ENCODE measurements at places on chromosomes 3 and 15.

DNA sequence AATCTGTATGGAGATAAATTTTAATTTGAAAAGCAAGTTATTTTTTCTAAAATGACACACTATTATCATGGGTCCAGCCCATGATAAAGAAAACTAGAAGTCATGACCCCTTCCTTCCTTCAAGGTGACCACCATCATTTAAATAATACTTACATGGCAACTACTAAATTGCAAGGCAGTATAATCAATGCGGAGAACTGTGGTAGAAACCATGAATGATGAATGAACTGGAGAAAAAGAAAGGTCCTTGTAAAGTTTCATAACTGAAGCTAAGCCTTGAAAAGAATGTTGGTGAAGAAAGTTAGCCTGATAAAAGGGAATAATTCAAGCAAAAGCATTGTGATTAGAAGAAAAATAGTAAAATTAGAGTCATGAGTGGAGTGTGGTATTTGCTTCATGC lies 222.9 kb upstream of the TBC1D5 start:
- DNase-seq = no peak

GRCh38 chr15:53837263-53837662 lies 77.8 kb upstream of the WDR72 start:
- DNase-seq = no peak

DNA sequence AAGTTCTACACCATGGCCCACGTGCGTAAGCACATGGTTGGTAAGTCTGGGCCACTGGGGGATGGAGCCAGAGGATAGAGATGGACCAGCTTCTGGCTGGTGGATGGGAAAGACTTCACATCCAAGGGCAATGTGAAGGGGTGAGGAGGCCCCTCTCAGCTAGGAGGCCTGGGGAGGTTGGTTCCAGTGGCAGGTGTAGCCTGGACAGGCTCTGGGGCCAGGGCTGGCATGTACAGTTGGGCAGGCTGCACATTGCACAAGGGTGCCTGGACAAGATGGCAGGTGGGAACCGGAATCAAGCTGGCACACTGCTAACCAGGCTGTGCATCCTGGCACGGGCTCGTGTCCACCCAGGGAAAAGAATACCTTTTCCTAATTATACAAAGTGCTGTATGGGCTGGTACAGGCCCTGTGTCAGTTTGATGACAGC lies 8.1 kb downstream of the ZBTB47 start:
- DNase-seq = no peak

- DNase-seq = no peak
Observed at GRCh38 chr15:99744142-99744541, 10.9 kb upstream of the LYSMD4 start.

GRCh38 chr3:169668072-169668956 lies 4.8 kb upstream of the MECOM start:
- no peak for DNase-seq

DNA sequence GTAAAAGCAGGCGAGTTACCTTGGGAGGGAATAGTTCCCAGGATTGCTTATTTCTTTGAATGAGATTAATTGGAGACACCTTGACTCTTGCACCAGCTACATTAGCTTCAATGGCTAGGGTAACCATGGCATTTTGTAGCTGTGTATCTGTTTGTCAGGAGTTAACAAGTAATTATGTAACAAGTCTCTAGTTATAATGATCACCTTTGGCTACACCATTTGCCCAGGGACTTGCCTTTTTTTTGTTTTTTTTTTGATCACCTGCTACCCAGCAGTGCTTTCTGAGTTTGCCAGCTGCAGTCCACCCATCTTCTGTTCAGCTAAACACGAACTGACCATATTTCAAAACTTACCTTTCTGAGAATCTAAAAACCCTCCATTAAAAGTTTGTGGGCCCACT lies 2.2 kb downstream of the MED12L start:
- DNase-seq = no peak

- no peak for DNase-seq
Observed at GRCh38 chr3:125670945-125671344, 75.6 kb upstream of the OSBPL11 start.

DNA sequence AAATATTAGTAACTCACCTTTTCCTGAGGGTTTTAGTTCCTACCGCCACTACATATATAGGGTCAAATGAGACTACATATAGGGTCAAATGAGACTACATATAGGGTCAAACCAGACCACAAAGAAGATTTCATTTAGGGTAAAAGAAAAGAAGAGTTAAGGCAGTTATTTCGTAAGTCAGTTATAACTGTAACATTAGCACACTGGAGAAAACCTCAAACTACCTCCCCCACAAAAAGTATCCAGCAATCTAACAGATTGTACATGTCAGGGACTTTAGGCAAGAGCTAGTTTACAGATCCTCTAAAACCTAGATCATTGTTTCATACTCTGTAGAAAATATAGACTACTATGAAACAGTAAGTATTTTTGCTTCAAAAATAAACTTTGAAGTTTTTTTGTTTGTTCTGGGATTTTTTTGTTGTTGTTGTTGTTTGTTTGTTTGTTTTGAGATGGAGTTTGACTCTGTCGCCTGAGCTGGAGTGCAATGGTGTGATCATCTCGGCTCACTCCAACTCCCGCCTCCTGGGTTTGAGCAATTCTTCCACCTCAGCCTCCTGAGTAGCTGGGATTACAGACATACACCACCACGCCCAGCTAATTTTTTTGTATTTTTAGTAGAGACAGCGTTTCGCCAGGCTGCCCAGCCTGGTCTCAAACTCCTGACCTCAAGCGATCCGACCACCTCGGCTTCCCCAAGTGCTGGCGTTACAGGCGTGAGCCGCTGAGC lies 92.4 kb upstream of the CGNL1 start:
- no peak for DNase-seq

GRCh38 chr15:35311615-35312014 lies 226.5 kb upstream of the NANOGP8 start:
- DNase-seq = no peak

DNA sequence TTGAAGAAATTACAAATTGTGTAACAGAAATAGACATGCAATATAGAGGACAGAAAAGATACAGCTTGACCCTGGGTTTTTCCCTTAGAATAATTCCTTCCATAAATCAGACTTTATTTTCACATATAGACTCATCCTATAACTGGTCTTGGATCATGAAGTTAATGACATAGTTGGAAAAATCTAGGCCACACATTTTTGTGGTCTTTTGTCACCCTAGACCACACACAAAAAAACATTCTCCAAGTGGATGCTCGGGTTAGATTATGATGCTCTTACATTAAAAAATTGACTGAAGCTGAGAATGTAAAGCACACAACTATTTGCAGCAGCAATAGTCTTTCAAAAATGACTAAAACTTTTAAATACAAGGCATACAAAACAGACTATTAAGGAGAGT lies 7.5 kb upstream of the PLA2G4D start:
- DNase-seq = peak; percentile 82

- DNase-seq = peak; percentile 76
Observed at GRCh38 chr15:101320501-101321052, 25.5 kb upstream of the SNRPA1 start.

DNA sequence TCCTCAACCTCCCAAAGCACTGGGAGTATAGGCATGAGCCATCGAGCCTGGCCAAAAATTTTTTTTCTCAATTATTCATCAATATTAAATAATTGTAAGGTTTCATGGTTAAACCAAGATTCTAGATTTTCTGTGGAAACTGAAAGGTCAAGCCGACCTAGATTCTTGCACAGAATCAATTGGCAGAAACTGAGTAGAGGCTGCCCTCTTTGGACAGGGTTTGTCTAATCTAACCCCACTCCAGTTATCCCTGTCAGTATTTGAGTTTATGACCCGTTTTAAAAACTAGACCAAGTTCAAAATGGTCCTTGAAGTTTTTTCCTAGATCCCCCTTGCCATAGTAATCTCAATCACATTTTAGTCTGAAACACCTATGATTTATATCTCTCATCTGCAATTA lies 8.6 kb upstream of the ADAM10 start:
- DNase-seq = no peak

- DNase-seq = no peak
Observed at GRCh38 chr3:10563396-10563795, 58.0 kb upstream of the ATP2B2 start.

- no peak for DNase-seq
Observed at GRCh38 chr3:115403786-115404185, 219.5 kb upstream of the GAP43 start.

DNA sequence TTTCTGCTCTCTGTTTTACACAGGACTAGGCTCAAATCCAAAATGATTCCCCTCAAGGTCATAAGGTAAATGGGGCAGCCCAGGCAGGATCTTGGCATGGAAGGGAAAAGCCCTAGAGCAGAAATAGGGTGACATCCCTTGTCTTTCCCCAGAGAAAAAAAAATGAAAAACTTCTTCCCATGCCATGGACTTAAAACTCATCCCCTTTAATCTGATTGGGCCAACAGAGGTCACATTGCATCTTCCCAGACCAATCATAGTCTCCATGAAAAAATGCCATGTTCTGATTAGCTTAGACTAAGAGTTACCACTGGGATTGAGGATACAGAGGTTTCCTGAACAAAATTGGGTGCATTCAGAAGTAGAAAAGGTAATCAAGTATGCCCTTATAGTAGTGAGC lies 241.3 kb upstream of the LRTM1 start:
- DNase-seq = no peak

- DNase-seq = peak; percentile 77
Observed at GRCh38 chr15:55279746-55280351, 9.8 kb downstream of the RAB27A start.

DNA sequence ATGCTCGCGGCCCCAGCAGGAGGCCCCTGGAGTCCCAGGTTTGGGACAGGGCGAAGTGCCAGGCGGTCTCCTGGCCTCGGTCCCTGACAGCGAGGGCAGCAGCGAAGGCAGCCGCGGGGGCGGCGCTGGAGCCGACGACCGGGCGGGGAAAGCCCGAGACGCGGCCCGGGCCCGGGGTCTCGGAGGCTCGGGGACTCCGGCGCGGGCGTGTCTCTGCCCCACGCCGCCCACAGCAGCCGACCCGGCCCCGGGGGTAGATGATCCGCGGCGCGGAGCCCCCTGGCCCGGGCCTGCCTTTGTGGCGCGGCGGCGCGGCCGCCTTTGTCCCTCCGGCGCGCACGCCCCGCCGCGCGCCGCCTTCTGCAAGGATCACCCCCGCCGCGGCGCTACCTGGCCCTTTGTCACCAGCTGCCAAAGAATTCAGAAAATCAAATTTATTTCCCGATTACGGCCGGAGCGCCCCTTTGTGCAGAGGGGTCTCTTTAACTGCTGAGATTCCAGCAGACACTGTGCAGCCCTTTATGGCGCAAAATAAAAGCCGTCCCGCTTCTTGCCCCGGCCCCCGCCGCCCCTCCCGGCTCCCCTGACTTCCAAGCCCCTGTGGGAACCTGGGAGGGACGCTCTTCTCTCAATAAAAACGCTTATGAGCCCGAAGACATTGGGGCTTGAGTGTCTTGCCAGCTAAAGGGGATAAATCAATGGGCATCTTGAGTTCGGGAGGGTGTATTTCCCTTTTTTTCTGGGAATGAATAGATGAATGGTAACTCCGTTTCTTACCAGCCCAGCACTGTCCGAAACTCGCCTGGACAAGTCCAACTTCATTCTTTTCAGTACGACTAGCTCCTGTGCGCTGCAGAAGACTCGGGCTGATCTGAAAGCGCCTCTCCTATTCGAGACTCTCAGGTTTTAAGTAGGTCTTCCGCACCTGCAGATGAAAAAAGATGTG lies 68.4 kb downstream of the HES1 start:
- no peak for DNase-seq

DNA sequence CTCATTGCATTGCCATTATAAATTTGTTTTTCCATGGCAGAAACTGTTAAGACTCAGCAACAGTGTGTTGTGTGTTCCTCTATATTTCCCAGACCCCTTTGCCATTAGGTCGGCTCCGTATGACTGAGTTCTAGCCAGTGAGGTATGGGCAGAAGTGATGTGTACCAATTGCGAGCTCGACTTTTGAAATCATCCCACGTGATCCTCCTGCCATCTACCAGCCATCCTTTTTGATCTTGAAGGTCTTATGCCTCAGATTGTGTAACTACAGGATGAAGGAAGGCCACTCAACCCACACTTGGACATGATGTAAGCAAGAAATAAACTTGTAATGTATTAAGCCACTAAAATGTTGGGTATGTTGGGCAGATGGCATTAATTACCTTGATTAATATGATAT lies 562.3 kb downstream of the PDCD6IP start:
- DNase-seq = no peak

DNA sequence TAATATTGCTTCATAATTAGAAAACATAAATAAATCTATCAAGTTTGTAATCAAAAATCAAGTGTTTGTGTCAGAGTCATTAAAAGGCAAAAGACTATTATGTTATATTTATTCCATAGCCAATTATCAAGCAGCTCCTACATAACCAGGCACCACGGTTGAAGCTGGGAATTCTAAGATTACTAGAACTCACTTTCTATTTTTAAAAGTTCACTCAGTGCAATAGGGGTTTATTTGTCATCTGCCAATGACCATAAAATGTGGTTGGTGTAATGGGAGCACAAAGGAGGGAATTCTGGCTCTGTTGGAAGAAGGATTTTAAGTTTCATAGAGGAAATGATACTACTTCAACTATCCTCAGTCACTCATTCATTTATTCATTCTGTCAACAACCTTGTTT lies 57.7 kb downstream of the TRIM69 start:
- no peak for DNase-seq

DNA sequence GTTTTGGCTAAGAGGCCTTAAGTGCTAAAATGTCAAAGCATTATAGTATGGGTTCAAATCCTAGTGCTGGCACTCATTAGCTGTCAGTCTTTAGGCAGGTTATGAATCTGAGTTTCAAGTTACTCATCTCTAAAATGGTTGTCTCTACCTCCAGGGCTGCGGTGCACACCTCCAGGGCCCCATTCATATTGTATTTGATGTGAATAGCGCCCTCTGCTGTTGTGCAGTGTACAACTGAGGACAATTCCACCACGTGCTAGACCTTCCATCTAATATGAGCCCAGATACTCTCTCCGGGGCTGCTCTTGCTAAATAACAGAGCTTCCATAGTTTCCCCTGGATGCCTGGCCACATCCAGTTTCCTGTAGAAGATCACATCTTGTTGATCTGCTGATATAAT lies 54.3 kb downstream of the OXNAD1 start:
- DNase-seq = no peak

DNA sequence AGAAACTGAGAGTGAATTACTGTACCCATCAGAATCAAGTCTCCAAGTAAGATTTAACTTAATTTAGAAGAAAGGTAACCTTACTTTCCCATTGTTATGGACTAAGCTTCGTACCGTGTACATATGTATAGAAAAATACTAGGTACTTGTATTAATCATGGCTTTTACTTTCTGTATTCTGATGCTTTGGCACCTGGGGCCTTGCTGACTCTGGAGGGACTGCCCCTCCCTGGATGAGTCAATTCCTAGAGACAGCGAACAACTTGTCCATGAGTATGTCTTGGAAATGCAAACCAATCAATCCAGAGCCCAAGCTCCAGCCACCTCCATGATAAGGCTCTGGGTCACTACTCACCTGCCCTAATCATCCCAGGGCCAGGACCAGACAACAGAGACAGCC lies 50.0 kb upstream of the DGKG start:
- DNase-seq = no peak

DNA sequence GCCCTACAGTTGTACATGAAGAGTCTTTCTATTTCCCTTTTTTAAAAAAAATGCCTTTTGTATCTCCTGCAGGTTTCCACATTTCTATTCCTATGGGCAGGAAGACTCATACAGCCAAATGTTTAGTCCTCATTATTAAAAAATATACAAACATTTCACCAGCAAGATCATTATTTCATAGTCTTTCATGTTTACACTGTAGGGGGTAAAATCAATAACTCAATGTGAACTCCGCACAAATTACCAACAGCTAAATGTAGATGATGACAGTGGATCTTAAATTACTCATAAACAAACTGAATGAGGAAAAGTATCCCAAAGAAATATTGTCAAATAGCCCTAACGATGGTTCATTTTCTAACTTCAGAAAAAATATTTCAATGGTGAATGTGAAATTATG lies 99.5 kb downstream of the MAGI1 start:
- DNase-seq = no peak
